ENCODE measurements at places on chromosomes 1 and 21. TPM values are rescaled to one million over a fixed set of nuclear protein-coding genes. Genes with fewer than 3 reads are reported as not detected.

PROX1 gene
- total RNA-seq: 6.4 TPM

DNA sequence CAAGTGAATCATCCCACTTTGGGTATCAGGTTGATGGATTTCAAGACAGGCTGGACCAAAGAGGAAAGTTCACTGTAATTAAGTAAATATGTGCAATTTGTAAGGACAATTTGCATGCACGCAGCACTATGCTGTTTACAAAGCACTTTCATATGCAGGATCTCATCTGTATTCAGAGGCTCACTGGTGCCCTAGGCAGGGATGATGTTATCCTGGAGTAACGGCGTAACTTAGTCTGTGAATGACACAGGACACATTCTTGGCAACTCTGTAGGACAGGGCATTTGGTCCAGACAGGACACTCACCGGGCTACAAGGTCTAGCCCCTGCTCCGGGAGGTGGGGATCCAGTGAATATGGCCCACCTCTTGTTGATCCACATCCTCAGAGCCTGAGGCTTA lies 365.4 kb upstream of the DUSP10 start:
- DNase-seq: no peak

PRCC gene
- total RNA-seq: 27.5 TPM

SPRR4 gene
- not detected for total RNA-seq

GRCh38 chr1:12202190-12202497 lies 27.7 kb upstream of the VPS13D start:
- DNase-seq: no peak

DNA sequence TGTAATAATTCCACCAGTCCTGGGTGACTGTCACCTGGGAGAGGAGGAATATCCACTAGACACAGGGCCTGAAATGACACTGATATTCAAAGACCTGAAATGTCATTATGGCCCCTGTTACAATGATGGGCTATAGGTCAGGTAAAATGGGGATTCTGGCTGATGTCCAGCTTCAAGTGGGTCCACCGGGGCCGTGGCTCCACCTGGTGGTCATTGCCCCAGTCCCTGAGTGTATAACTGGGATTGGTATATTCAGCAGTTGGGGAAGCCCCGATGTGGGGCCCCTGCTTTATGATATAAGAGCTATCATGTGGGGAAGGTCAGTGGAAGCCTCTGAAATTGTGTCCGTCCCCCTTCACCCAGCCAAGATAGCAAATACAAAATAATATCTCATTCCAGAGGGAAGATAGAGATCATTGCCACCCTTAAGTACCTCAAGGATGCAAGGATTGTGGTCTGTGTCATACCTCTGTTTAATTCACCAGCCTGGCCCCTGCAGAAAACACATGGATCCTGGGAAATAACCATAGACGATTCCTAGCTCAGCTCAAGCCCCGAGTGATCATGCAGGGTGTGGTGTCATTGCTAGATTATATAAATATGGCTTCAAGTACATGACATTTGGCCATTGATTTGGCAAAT lies 19.4 kb downstream of the PLEKHO1 start:
- peak; percentile 89 for DNase-seq

LIN28A gene
- not detected for total RNA-seq

CLCA1 gene
- total RNA-seq: not detected

DNA sequence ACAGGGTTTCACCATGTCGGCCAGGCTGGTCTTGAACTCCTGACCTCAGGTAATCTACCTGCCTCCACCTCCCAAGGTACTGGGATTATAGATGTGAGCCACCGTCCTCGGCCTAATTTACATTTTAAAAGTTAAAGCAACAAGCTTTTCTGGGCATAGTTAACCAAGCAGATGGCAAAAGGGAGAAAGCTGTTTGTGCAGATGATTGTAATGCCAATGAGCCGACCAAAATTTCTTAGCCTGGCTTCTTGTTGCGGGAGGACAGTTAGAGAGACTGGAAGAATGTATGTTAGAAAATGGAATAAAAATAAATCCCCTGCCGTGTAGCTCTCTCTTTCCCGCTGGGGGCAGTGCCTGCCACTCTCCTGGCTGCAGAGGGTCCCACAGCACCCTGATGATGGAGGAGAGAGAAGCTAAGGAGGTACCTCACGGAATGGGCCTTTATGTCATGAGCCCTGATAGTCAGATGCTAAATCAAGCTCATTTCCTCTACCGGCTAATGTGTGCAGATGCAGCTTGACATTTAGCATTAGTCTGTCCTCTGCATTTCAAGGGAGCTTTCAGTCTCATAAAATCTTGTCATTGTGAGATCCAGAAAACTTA lies 87.2 kb downstream of the HHAT start:
- DNase-seq: no peak

- DNase-seq: no peak
Measured at GRCh38 chr1:1517973-1518620, 6.1 kb downstream of the ATAD3A start.

GRCh38 chr21:45575304-45575992 lies 33.2 kb upstream of the SLC19A1 start:
- peak; percentile 54 for DNase-seq

GRCh38 chr21:39148975-39149374 lies 34.3 kb downstream of the PSMG1 start:
- no peak for DNase-seq

DNA sequence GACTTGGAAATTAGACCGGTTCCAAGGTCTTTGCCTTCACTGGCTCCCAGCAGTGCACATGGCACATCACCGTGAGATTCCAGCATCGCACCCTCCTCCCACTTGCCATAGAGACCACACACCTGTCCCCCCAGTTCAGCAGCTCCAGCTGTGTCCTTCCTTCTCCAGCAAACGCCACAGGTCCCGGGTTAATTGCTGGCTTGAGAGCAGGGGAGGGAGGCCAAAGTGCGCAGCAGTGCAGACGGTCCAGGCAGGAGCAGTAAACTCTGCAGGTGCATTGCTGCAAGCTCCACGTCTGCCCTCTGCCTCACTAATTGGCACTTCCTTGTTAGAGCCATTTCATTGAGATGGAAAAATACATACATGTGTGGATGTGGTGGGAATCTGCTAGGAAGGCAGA lies 65.3 kb downstream of the KLHDC7A start:
- peak; percentile 51 for DNase-seq

GRCh38 chr1:103779932-103780331 lies 30.2 kb downstream of the AMY1C start:
- no peak for DNase-seq

TSSK3 gene
- total RNA-seq: 2.1 TPM

GSTM2 gene
- total RNA-seq: 42.5 TPM

GRCh38 chr1:193540511-193540910 lies 354.1 kb upstream of the B3GALT2 start:
- DNase-seq: no peak

- no peak for DNase-seq
Measured at GRCh38 chr1:171780583-171781175, 781 bp upstream of the METTL13 start.

S100A2 gene
- not detected for total RNA-seq

DNA sequence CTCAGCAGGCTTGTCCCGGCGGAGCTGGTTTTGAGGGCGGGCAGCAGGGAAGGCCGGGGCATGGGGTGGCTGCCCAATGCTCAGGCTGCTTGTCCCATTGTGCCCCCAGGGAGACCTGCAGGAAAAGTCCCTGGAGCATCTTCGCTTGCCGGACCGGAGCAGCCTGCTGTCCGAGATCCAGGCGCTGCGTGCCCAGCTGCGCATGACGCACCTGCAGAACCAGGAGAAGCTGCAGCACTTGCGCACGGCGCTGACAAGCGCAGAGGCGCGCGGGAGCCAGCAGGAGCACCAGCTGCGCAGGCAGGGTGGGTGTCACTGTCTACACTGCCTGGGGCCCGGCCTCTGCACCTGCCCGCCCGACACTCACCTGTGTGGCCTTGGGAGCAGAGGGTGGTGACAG lies 30.4 kb upstream of the DIP2A start:
- DNase-seq: no peak

SPATA17 gene
- not detected for total RNA-seq

GRCh38 chr1:77540501-77541161 lies 141.8 kb downstream of the ZZZ3 start:
- DNase-seq: no peak

GRCh38 chr21:15139898-15140297 lies 75.1 kb upstream of the NRIP1 start:
- DNase-seq: no peak

GRCh38 chr1:162224267-162224666 lies 152.4 kb downstream of the SPATA46 start:
- no peak for DNase-seq

DNA sequence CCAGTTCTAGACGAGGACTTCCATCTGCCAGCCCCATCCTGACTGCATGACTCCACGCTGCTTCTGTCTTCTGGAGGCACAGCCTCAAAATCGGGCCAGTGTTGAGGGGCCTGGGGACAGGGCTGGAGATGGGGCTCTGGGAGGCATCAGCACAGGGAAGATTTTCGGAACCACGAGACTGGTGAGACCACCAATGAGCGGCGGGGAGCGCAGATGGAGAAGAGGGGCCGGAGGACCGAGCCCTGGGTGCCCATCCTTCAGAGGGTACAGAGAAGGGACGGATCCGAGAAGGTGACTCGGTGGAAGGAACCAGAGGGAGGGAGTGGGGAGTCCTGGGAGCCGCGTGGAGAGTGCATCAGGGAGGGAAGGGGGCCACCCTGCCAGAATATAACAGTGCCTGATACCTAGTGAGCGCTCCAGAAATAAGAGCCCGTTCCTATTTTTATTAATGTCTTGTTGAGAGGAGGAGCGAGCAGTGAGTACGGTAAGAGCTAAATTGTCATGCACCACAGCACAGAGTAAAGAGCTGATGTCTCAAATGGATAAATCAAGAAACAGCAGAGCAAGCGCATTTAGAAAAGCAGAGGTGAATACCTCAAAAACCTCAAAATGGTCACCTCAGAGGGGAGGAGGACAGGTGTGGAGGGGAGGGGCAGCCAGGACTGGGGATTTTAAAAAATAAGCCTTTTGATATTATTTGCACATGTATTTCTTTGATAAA lies 26.2 kb upstream of the KIF26B start:
- no peak for DNase-seq

GRCh38 chr1:21287905-21288514 lies 2.3 kb downstream of the ECE1 start:
- DNase-seq: no peak

GRCh38 chr1:234840843-234841242 lies 230.9 kb upstream of the IRF2BP2 start:
- DNase-seq: no peak

All from sigmoid colon (tissue), 7 donors.